ENCODE measurements at places on chromosomes 4 and X.

DNA sequence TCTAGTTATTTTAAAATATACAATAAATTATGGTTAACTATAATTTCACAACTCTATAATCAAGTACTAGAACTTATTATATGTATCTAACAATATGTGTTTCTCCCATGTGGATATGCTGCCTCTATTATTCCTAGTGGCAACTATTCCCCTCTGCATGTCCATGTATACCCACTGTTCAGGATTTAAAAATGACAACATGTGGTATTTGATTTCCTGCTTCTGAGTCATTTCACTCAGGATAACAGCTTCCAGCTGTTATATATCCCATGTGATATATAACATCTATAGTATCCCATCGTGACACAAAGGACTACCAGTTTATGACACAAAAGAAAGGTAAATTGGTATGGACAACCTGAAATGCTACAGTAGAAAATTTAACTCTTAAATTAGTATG lies 167.4 kb upstream of the TACR3 start:
- DNase-seq = no peak

DNA sequence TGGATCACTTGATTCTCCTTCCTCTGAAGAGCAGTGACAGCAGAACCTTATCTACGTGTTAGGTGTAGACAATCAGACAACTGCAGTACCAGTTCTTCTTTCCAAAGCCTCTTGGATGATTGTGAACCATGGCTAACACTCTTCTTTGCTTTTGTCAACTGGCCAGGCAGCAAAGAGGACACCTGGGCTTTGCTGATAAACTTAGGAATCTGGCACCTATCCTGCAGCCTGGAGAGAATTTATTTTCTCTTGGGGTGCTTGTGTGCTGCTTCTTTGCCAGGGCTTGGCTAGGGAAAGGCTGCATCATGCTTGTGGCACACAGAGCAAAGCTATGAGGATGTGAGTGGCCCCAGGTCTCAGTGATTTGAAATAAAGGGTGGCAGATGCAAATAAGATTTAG lies 77.4 kb downstream of the ANAPC4 start:
- peak; percentile 44 for DNase-seq

DNA sequence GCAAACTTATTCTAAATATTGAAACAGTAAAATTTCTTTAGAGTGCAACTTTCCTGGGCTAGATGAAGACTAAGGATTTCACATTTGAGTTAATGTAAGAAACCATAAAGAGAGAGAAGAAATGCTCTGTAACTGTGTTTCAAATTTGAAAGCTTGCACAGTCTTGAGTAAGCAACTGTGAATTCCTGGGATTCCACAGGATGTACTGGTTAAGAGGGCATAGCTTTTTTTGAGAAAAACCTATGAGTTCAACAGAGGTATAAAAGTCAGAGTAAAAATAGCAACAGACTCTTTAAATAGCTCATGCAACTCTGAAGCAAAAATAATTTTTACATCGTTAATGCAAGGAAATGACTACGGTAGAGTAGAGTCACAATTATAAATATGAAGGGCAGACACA lies 25.5 kb downstream of the ZNF330 start:
- DNase-seq = peak; percentile 56

- no peak for DNase-seq
These were observed 66.1 kb upstream of the H2AZ1 start for GRCh38 chr4:100016191-100016590.

DNA sequence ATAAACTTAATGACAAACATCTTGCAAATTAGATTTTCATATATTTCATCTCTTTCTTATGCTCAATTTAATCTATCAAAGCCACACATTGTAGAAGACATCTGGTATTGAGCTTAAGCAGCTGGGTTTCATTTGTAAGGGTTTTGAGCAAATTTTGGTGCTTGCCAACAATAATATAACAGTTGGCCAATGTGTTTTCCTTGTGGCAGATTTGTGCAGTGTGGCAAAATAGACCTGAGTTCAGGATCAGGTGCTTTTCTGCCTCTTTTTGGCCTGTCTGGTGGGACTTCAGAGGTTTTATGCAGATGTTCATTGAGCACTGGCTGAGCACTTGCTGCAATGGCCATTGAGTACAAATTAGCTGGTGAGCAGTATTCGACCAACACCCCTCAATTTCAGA lies 301.9 kb downstream of the BMPR1B start:
- no peak for DNase-seq

GRCh38 chr4:140884431-140885058 lies 128.4 kb upstream of the TBC1D9 start:
- peak; percentile 91 for DNase-seq

All from mesendoderm (in vitro differentiated cells).